ENCODE measurements at places on chromosomes 7 and 10.

DNA sequence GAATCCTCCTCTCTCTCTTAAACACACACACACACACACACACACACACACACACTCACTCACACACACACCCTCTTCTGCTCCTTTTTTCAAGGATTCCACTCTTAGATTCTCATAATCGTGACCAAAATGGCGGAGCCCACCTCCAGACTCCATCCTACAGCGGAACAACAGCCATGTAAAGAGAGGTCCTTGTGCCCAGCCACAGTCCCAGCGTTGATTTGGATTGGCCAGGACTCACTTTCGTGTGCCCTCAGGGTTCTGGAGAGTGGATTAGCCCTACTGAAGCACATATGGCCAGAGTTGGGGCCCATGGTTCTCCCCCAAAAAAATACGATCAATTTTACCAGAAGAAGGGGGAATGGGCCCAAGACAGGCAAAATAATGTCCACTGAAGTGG lies 90.2 kb upstream of the SMNDC1 start:
- DNase-seq: no peak

DNA sequence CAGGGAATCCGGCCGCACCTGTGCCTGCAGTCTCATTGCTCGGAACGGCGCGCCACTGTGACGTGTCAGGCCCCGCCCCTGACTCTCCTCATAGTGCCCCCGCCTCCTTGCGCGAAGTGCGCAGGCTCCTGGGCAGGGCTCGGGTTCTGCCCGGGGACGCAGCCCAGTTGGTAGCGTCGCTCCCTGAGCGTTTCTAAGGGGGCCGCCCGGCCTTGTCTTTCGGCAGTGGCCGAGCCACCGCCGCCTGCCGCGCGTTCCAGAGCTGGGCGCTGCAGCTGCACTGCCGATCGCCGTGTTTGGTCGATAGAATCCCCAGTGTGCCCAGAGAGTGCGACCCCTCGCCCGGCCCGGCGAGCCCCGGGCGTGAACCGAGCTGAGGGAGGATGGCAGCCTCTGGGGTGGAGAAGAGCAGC lies at the start of gene KLHL7:
Gene KLHL7, plus strand, starts transcription at position 142 of the 413 bp plus-strand sequence. Its CDS starts 242 bp downstream, at position 384.
- DNase-seq: peak; percentile 94

DNA sequence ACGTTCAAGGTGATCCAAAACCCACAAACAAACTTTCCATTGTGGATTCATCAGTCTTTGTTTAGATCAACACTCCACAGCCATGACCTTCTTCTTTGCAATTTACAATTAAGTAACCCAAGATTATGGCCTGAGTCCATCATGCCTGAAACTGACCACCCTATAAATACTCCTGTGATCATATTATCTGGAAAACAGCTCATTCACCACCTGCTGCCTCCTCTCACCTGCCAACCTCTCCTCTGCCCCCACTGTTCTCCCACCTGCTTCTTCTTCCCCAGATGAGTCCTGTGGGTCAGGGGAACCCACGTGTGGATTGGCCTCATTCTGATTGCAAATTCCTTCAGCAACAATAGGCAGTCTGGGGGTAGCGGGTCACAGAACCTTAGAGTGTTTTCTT lies 81.4 kb downstream of the ABLIM1 start:
- no peak for DNase-seq

DNA sequence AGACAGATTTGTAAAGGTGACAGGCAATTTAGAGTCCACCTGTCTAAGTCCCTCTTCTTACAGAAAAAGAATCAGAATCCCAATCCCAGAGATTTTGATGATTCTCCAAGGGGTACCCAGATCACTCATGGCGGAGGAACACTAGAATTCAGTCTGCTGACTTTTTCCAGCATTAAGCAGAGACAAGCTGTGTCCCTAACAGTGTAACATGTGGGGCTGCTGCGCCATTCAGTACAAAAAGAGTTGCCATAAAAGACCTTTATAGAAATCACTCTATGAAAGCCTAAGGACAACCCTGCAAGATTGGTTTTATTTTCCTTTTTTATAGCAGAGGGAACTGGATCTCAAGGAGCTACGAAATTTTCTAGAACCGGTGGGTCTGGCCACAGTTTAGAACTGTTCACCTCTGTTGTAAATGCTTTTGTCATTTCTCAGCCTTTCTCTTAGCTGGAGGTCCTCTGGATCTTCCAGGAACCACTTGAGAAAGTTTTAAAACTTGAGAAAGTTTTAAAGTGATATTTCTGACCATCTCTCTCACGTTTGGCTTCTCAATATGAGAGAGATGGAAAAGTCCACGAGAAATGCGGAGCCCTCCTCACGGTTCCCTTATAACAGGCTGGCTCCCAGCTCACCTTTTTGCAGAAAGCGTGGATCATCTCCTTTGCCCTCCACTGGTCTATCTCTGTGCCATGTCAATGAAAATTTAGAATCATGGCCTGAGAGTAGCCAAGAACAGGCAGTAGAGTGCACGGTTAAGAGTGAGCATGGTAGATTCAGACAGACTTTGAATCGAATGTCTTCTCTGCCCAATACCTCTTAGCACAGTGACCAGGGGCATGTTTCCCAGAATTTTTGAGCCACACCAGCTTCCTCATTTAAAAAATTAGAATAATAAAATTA lies 826 bp downstream of the GIMAP7 start:
- DNase-seq: no peak

GRCh38 chr10:30842185-30842584 lies 189.5 kb downstream of the ZNF438 start:
- no peak for DNase-seq

GRCh38 chr10:69640196-69640980 lies 10.3 kb downstream of the FAM241B start:
- peak; percentile 29 for DNase-seq

DNA sequence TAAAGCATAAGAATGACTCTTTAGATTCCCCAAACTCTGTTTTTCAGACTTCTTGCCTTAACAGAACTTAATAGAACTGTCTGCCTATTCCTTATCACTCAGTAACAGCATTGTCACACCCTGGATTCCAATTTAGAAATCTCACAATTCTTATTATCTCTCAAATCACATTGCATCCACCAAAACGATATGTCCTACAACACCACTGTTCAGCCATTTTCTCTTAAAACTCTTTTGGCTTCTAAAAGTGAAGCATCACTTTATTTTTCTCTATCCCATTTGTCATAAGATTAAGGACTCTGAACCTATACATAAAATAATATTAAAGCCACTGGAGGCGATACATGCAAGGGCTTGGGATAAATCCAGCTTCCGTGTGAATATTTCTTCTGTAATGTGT lies 1.2 kb upstream of the CPED1 start:
- no peak for DNase-seq

GRCh38 chr10:90031776-90032175 lies 330.4 kb downstream of the KIF20B start:
- DNase-seq: no peak

DNA sequence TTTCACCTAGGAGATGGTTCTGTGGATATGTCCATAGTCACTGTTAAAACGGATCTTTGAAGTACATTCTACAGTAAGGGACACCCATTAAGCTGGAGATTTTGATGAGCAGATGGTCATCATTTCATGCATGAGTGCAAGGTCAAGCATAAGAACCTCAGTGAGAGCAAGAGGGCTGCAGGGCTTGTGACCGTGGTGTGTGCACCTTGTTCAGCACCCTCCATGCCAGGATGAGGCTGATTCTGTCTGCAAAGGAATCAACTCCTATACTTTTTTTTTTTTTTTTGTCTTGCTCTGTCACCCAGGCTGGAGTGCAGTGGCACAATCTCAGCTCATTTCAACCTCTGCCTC lies 17.6 kb downstream of the PDSS1 start:
- no peak for DNase-seq

DNA sequence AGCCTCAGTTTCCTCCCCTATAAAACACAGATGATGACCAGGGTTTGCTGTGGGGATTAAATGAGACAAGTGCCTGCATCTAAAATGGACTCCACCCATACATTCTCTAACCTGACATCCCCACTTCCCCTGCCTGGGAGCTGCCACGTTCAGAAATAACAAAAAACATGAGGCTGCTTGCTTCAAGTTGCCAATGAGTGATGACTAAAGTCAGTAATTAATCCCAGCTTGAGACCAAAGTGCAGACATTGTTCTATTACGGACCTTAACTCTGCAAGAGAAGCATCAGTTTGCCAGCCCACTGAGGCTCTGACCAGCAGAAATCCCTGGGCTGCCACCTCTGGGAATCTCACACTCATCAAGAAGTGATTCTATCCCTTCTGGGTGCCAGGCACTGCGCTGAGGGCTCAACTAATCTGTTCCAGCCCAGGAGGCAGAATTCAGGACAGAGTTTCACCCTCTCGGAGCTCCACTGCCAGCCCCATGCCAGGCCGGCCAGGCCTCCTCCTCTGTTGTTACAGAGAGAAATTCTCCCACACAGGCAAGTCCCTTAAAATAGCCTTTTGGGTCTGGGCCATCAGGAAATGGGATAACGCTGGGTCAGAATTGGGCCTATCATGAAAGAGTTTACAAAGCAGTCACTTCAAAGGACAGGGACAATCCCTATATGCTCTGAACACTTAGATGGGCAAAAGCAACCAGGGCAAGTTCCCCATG lies 11.4 kb downstream of the SH3PXD2A start:
- DNase-seq: no peak

DNA sequence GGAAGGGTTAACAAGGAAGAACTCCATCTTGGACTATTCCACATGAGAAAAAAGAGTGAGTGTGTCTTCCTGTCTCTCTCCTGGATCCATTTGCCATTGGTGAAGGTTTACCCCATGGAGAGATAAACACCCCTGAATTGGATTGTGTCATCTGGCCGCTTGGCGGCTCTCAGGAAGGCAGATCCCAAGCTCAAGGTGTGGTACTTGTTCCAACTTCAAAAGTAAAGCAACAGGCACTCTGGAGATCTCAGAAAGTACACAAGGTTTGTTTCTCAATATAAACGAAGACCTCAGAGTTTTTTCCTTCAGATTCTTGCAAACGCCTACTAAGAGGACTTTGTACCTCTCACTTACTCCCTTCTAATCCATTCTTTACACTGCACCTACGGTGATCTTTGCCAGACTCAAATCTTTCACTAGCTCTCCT lies 116.7 kb downstream of the REEP3 start:
- no peak for DNase-seq

- no peak for DNase-seq
Observed at GRCh38 chr10:73780966-73781365, 882 bp upstream of the CHCHD1 start.

GRCh38 chr10:109205929-109206585 lies 717.3 kb downstream of the XPNPEP1 start:
- DNase-seq: no peak

GRCh38 chr10:34555653-34556052 lies 259.4 kb downstream of the PARD3 start:
- no peak for DNase-seq

GRCh38 chr10:6002809-6003510 lies 25.6 kb upstream of the IL15RA start:
- DNase-seq: no peak

GRCh38 chr7:41732843-41733306 lies 30.0 kb upstream of the INHBA start:
- DNase-seq: no peak

DNA sequence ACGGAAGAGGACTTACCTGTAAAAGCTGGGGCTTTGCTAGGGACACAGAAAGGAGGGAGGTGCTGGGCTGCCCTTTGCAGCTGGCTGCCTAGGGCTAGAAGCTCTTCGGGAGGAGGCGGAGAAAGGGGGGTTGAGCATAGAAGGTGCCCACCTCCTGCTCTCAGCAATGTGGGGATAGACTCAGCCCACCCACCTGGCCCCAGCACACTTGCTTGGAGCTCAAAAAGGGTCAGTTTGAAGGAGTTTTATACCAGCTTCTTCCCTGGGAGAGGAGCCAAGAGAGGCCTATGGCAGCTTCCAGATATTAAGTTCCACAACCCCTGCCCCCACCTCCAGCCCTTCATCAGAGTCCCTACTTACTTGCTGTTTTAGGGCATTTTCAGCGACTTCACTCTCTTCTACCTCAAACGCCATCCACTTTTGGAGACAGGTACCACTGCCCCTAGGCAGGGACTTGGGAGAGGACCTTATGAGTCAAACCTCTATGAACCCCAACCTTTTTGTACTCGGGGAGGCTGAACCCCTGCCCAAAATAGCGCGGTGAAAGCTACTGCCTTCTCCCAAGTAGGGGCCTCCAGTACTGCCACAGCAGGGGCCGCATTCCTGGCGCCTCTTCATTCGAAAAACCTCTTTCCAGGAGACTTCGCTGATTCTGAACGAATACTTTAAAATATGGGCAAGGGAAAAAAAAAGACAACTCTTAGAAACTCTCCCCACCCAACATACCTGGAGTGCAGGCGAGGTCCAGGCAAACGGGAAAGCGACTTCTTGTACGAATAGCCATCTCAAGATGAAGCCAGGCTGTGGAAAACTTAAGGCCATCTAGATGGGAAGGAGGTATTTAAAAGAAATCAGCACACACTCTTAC lies 1.2 kb upstream of the EVX1 start:
- no peak for DNase-seq

GRCh38 chr7:11742496-11742895 lies 89.5 kb downstream of the THSD7A start:
- DNase-seq: no peak

DNA sequence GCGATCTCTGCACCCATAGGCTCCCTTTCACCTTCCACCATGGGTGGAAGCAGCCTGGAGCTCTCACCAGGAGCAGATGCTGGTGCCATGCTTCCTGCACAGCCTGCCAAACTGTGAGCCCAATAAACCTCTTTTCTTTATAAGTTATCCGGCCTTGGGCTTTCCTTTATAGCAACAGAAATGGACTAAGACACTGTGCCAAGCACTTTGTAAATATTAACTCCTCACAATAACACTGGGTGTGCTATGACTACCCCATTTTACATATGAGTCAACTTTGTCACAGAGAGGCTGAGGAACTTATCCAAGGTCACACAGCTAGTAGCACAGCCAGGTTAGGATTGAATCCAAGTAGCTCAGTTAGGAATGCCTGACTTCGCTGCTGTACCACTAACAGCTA lies 79.7 kb upstream of the KCNMA1 start:
- DNase-seq: no peak

- no peak for DNase-seq
Observed at GRCh38 chr10:4213441-4213840, 428.4 kb upstream of the KLF6 start.

DNA sequence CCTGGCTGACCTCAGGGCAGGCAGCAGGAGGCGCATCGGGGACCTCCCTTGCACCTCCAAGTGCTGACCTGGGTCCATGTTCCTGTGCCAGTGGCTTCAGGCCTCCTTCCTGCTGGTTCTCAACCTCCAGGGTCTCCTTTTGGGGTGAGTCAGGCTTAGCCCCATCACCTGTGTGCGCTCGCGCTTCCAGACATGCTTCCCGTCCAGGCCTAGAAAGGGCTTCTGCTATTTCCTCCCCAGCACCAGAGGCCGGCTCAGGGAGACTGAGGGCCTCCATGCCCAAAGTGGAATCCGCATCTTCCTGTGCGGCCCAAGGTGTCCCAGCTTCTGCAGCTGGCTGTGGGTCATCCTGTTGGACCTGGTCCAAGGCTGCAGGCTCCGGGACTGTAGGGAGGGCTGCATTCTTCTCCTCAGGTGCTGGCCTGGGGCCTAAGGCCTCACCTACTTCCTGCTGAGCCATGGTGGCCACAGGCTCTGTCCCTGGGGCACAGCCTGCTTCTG lies 5.9 kb downstream of the NACAD start:
- peak; percentile 60 for DNase-seq

Measured in RWPE2 (cell line).